Stimulated activated CD4-positive, alpha-beta T cell treated with anti-CD3 and anti-CD28 coated beads, Interleukin-2, amount 100 ng/mL, for 4 hours (primary cell): ENCODE measurements at places on chromosomes 3 and 15.

GRCh38 chr3:150699068-150699639 lies 4.6 kb downstream of the ERICH6 start:
- DNase-seq: no peak

DNA sequence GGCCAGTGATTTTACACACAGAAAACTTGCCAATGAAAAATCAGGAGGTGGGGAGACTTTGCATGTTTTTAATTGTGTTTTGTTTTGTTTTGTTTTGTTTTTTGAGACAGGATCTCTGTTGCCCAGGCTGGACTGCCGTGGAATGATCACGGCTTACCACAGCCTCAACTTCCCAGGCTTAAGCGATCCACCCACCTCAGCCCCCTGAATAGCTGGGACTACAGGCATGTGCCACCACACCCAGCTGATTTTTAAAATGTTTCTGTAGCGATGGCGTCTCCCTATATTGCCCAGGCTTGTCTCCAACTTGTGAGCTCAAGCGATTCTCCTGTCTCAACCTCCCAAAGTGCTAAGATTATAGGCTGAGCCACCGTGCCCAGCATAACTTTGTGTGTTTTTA lies 46.0 kb downstream of the MEIS2 start:
- DNase-seq: no peak

- DNase-seq: no peak
Observed at GRCh38 chr3:152558386-152558785, 276.5 kb upstream of the P2RY1 start.

GRCh38 chr15:89002281-89002761 lies 85.9 kb upstream of the ABHD2 start:
- DNase-seq: no peak

GRCh38 chr3:96478496-96478895 lies 335.9 kb upstream of the EPHA6 start:
- no peak for DNase-seq

- no peak for DNase-seq
Observed at GRCh38 chr15:85589851-85590250, 204.9 kb downstream of the KLHL25 start.

- DNase-seq: no peak
Observed at GRCh38 chr15:74369084-74369745, 1.8 kb upstream of the CYP11A1 start.

DNA sequence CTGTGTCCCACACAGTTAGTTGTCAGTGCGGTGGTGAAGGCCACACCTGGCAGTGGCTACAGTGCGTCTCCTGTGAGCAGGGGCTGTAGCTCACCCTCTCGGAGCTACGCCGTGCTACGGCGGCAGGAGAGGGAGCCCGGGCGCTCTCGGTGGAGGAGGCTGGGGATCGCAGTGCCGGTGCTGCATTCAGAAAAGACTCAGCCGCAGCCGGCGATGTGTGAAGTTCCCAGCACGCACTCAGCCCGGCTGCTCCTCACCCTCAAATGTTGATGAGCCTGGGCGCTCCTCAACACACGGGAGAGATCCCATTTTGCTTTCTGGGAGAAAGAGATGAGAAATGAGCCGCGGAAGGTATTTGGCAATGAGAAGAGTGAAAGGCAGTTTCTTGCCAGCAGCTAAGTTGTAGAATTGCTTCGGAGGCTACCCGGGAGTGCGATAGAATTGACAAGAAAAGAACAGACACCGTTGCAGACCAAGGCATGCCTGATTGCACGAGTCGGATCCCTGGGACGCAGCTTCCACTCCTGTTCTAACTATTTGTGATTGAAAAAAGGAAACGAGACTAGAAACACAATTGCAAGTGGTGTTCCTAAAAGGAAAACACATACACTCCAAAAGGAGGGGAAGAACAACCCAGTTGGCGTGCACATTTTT lies at the start of gene UNC13C:
TSS of gene UNC13C (plus strand) at position 189 of the 654 bp plus-strand sequence. CDS start 34,463 bp downstream, outside the sequence.
- no peak for DNase-seq

DNA sequence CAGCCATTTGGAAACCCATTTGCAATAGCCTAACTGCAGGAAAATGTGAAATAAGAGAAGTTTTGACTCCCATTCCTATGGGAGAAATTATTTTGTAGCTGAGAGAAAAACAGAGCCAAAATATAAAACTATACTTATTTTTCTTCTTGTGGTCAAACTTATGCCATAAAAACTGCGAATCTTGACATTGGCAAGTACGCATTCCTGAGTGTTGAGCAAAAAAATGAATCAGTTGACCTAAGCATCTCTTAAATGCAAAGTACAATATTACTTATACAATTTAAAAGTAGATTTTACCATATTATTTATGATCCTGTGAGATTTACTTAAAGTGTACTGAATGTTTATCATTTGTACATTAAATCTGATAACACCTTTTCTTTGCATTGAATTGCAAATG lies 50.1 kb upstream of the CMC1 start:
- DNase-seq: no peak

- DNase-seq: no peak
Observed at GRCh38 chr3:158091531-158091930, 14.7 kb downstream of the SHOX2 start.

DNA sequence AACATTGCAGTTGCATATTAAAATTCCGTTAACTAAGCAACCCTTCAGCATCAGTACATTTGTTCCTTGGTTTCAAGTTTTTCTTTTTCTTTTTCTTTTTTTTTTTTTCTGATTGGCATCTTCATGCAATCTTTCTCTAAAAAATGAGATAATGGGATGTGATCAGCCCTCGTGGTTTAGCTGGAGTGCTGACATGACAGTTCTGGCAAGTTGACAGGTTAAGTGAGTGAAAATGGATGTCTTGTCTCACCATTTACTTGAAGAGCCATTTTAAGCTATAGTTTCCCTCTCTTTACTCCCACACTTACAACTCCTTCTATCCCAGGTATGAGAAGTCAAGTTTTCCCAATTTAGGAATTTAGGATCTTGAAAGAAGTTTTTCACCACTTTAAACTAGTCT lies 495.2 kb downstream of the ROBO2 start:
- DNase-seq: no peak

- no peak for DNase-seq
Observed at GRCh38 chr15:84572231-84572630, 28.6 kb upstream of the ZSCAN2 start.

DNA sequence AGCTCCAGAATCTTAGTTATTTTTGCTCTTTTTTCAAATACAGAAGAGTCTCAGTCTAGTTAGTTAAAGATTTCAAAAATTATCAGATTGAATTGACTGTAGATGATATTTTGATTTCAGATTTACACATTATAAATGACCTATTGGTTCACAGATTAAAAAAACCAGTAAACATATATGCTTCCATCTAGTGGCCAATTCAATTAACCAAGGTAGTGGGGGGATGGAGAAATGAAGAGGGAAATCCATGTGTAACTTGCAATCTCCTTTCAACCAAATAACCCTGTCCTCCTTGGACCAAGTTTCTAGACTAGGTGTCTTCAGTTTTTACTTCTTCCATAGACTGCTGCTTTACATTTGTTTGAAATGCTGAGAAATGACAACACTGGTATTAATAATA lies 789.8 kb downstream of the ROBO1 start:
- DNase-seq: no peak

- DNase-seq: no peak
Observed at GRCh38 chr3:149085828-149086231, 503 bp downstream of the HLTF start.

GRCh38 chr15:68556139-68556990 lies 22.4 kb upstream of the CORO2B start:
- DNase-seq: no peak

- DNase-seq: no peak
Observed at GRCh38 chr3:186261638-186262037, 100.4 kb downstream of the DGKG start.

DNA sequence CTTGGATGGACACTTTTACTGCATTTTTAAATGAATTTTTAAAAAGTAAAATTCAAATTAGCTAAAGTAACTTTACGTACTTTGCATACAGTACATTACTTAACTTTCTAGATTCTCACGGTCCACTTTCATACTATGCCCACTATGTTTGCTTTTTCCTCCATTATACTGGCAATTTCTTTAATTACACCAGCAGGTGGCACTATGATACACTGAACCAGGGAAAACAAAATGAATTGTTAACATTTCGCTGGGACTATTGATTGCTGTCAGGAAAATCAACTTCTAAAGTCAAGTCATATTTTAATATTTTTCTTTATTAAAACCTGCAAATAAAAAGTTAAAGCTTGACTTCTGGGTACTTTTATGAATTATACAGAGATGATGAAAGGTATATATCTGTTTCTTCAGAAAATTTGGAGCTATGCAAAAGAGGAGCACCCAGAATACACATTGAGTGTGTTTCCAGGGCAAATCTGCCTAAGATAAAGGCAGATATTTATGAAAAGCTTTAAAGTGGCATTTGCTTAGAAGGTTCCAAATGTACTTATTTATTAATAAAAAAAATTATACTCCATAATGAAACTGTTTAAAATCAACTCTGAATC lies 21.8 kb upstream of the POU1F1 start:
- no peak for DNase-seq

DNA sequence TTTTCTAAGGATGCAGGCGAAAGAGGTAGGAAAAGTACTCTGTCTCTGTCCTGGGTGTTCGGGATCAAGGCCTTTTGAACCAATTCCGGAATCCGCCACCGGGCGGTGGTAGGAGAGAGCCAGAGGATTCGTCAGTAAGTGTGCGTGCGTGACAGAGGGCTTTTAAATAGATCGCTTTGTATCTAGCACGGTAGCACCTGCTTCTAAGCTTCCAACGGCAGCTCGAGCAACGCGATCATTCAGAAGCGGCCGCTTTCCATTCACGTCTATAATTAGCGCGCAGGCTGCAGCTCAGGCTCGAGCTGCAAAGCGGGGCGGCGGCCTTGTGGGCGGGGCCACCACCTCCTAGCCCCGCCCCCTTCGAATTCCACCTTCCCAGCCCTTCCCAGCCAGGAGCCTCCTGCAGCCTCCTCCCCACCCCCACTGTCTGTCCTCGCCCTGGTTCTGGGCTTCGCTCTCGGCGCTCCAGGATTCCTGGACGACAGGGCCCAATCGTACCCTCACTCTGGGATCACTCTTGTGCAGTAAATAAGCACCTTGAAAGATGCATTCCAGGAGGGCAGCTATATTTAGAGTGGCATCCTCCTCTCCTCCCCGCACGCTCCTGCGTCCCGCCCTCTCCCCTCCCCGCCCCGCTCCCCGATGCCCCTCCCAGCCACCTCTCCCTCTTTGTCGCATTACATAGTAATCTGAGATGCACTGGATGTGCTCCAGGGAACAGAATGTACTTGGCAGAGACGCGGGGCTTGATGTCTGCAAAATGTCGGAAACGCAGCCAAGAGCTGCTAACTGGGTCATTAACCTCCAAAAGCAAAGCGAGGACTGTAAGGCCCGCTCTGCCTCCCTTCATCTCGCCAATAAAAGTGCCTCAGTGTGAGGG lies 224.1 kb upstream of the TPRG1 start:
- DNase-seq: no peak

- DNase-seq: no peak
Observed at GRCh38 chr15:75928680-75929608, 25.3 kb downstream of the FBXO22 start.

GRCh38 chr15:66498501-66499386 lies 1.2 kb upstream of the SNAPC5 start:
- DNase-seq: no peak

- no peak for DNase-seq
Observed at GRCh38 chr3:34675383-34676120, 877.1 kb downstream of the PDCD6IP start.

DNA sequence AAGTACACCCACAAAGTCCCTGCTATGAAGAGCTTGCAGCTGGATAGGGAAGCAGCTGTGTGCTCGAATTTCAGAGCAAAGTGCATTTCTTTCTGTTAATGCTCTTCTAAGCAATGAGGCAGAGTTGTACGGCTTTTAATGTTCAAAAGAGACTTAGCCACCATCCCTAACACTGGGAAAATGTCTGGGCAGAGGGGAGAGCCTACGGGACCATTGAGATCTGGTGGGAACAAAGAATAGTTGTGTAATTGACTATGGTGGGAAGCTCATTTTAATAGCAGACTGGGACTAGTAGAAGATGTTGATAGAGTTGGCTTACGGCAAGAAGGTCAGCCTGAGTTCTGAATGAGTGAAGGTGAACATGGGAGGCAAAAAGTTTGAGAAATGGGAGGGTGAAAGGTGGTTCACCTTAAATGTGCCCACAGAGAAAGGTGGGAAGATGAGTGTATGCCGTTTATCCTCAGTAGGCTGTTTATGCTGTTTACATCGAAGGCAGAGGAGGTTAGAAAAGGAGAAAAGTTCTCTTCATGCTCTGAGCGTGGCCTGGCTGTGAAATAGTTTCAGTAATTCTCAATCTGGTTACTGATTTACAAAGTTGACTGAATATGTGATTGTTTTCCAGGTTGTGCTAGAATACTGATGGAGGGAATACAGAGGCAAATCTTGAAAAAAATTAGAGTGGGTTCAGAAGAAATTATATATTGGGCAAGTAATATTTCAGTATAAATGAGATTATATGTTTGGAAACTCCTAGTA lies 22.9 kb upstream of the UTS2B start:
- no peak for DNase-seq

- no peak for DNase-seq
Observed at GRCh38 chr3:99419116-99419515, 219.3 kb upstream of the COL8A1 start.

- DNase-seq: no peak
Observed at GRCh38 chr3:115113367-115113766, 33.7 kb downstream of the ZBTB20 start.

GRCh38 chr15:58430224-58430787 lies 1.5 kb upstream of the LIPC start:
- DNase-seq: no peak

GRCh38 chr3:20421-20820 lies 176.1 kb upstream of the CHL1 start:
- DNase-seq: no peak

- no peak for DNase-seq
Observed at GRCh38 chr3:39133822-39134221, 19.6 kb downstream of the CSRNP1 start.

DNA sequence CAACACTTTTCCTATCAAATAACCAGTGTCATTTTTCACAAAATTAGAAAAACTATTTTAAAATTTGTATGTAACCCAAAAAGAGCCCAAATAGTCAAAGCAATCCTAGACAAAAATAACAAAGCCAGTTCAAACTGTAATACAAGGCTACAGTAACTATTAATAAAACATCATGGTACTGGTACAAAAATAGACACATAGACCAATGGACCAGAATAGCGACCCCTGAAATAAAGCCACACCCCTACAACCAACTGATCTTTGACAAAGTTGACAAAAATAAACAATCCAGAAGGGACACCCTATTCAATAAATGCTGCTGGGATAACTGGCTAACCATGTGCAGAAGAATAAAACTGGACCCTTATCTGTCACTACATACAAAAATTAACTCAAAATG lies 19.9 kb downstream of the TM4SF18 start:
- DNase-seq: no peak

- no peak for DNase-seq
Observed at GRCh38 chr3:177681852-177682251, 484.6 kb upstream of the TBL1XR1 start.

GRCh38 chr15:43194795-43195194 lies 9.6 kb downstream of the CCNDBP1 start:
- DNase-seq: no peak

- no peak for DNase-seq
Observed at GRCh38 chr15:39427705-39428104, 153.2 kb upstream of the THBS1 start.
